ENCODE measurements at places on chromosomes 4 and X. TPM values are rescaled to one million over a fixed set of nuclear protein-coding genes. Genes with fewer than 3 reads are reported as not detected.

- H3K36me3 ChIP-seq: no peaks in the 10 kb centered on the region
- DNase-seq: no peak
- no peaks in the 10 kb centered on the region for H3K27me3 ChIP-seq
- H3K27ac ChIP-seq: no peak overlapping the region
Observed at GRCh38 chrX:100296183-100296753, 113.8 kb downstream of the PCDH19 start.

DNA sequence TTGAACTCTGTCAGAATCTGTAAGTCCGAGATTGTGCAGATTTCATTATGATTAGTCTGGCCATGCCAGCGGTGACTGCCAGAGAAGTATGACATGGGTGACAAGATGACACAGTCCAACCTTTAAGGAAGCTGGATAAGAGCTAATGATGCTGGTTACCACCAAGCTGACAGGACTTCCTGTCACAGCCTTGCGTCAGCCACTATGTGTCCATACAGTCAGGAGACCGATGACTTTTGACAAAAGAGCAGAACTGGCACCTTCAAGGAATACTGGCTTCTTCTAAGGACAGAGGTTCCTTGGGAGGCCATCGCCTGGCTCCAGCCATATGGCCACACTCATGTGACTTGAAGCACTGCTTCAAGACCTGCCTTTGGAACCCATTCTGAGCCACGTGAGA is 67.2 kb upstream of the TFDP3 start:
- no peak for DNase-seq
- H3K4me1 ChIP-seq: no peaks in the 10 kb centered on the region
- no peak overlapping the region for H3K4me3 ChIP-seq
- H3K27ac ChIP-seq: no peak overlapping the region
- H3K27me3 ChIP-seq: no peaks in the 10 kb centered on the region

Gene SMPX
- not detected for total RNA-seq

GRCh38 chrX:49003696-49004095 is 1.6 kb upstream of the GRIPAP1 start:
- no peak overlapping the region for H3K27ac ChIP-seq
- H3K4me1 ChIP-seq: peaks cover 11% of the 10 kb centered on the region
- H3K4me3 ChIP-seq: no peak overlapping the region
- no peak for DNase-seq
- peaks cover 4% of the 10 kb centered on the region for H3K36me3 ChIP-seq

DNA sequence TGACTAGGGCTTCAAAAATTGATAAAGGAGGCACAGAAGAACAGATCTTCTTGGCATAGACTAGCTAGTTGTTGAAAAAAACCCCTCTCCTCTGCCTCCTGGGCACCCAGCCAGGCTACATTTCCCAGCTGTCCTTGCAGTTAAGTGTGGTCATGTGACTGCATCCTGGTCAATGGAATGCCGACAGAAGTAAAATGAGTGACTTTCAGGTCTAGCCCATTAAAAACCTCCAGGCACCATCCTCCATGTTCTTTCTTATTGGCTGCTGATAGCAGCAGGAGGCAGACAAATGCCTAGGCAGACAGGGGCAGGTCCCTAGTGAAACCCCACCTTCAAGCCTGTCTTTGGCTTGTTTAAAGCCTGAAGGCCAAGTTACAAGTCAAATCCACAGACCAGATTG is 35.3 kb downstream of the ATXN3L start:
- no peaks in the 10 kb centered on the region for H3K36me3 ChIP-seq
- no peak for DNase-seq
- no peak overlapping the region for H3K4me3 ChIP-seq
- no peaks in the 10 kb centered on the region for H3K27me3 ChIP-seq
- no peak overlapping the region for H3K27ac ChIP-seq

DNA sequence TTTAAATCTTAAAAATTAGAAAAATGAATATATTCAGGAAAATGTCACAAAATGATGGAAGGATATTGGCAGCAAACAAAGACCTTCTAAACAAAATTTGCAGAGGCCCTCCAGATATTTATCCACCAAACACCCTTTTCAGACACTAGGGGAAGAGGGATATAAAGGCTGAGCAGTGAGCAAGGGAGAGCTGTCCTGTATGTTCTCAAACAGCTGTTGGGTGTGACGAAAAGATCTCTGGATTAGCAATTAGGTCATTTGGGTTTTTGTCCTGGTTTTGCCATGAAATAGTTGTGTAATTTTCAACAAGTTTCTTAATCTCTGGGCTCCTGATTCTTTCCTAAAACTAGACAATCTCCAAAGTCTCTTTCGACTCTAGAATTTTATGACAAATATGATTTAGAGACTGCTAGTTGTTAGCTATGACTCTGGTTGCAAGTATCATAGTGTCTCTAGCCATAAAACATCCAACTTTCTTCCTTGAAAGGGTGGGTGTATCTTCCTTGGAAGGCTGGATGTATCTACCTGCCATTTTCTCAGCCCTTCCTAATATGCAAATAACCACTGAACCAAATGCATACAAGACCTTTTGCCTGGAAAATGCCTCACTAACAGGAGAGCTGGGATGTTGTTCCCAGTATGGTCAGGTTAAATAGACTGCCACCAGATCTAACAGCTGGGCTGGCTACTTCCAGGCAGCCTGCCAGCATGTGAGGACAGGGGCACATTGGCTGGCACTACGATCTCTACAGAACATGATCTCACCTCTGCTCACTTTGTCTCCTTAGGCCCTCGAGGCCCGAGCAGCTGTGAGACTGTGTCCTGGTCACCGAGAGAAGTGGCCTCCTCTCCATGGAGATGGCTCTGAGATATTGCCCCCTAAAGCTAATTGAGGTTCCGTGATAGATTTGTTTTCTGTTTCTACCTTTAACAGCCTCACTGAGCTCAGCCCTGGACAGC is 225.5 kb upstream of the JADE1 start:
- no peak for DNase-seq
- no peak overlapping the region for H3K27ac ChIP-seq
- no peaks in the 10 kb centered on the region for H3K27me3 ChIP-seq
- no peak overlapping the region for H3K4me3 ChIP-seq

GRCh38 chr4:55827582-55827981 is 8.0 kb downstream of the EXOC1L start:
- no peaks in the 10 kb centered on the region for H3K36me3 ChIP-seq
- H3K4me1 ChIP-seq: no peaks in the 10 kb centered on the region
- no peak overlapping the region for H3K27ac ChIP-seq

All from vagina (tissue), 2 donors.